ENCODE measurements at places on chromosomes 5 and 9.

DNA sequence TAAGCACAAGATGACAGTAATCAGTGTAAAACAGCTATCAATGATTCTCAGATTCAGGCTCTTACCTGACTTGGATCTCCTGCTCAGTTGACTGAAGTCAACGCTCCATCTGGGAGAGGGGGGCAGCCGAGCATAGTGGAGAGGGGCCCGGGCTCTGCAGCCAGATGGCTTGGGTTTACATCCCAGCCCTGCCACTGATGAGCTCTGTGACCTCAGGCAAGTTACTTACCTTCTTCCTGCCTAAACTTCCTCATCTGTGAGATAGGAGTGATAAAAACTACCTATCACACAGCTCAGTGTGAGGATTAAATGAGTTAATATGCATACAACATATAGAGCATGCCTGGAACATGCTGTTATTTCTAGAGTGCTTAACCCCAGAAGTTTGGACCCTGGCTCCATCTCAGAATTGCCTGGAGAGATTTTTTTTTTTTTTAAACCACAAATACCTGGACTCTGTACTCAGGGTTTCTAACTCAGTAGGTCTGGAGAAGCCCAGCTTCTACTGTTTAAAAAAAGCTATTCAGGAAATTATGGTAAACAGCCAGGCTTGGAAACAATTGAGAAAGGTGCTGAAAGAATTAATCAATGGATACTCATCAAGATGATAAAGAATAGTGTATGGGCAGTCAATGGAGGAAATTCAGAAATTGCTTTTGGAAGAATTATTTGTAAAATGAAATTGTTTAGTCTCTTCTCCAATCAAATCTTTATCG, 72.2 kb downstream of the ANKRD55 start:
- DNase-seq = no peak

GRCh38 chr5:157571357-157571827, 4.2 kb downstream of the ADAM19 start:
- peak; percentile 37 for DNase-seq

- DNase-seq = no peak
These were observed 282.1 kb downstream of the NFIB start for GRCh38 chr9:14031810-14032209.

DNA sequence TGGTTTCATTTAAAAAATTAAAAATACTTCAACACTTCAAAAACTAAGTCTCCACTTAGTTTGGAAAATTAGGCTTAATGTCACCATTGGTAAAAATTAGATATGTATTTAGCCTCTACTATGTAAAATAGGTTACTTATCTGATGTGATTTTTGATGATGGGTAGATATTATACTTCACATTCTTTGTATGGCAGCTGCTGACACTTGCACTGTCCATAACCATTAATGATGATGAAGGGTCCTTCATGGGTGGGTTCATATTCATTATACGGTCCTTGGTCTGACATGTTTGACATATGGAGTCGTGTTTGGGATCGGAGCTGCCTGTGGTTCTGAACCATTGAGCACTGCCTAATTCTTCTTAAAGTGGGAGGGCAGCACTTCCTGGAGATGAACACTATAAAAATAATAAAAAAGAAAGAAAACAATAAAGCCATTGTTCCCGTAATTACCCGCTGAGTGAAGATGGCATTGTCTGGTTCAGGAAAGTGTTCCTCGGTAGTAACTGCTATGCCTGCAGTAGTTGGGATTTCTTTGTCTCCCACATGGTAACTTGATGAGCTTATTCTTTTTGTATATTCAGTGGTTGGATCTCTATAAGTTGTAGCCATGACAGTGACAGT, 2.2 kb downstream of the LRRTM2 start:
- DNase-seq = no peak

DNA sequence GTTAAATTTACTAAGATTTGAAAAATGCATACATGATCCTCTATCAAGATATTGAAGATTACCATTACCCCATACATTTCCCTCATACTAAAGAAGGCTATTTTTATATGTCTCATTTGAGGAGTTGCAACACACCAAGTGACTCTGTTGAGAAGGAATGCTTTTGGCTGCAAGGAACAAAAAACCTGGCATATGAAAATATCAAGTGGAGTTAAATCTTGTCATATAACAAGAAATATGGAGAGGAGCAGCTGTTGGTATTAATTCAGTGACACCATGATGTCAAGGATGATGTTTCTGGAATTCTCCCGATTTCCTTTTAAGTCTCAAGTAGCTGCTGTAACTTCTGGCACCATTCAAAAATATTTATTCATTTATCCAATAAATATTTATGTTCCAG, 193.8 kb downstream of the CSNK1G3 start:
- DNase-seq = no peak

DNA sequence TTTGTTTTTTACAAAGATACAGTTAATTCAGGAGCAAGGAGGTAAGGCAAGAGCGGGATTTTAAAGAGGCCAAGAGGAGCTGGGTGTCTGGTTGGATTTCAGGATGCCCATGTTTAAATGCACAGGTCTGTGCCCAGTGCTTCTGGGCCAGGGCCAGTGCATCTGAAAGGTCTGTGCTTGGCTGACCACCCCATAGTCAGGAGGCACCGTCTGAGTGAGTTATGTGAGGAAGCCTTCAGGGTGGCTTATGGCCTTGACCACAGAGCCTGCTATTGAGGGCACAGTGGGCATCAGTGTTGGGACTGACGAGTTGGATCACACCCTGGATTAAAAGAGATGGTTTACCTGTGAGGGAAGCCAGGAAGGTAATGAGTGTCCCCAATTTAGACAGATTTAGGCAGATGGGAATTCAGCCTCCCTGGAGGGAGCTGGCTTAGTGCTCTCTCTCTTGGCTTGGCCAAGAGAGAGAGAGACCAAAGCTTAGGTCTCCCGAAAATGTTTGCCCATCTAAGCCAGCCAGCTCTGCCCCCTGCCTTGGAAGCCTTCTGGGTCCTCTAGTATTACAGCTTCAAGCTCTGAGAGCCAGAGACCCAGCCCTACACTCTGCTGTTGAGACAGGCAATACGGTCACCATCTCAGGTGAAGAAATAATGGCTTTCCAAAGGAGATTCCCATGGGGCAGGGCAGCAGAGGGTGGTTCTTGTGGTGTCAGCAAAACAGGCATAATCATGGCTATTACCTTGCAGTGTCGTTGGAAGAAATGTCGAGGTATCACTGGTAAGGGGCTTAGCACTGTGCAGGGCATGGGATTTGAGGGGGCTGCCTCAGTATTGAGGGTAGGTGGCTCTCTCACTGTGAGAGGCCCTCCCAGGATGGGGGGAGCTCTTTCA, 68.6 kb downstream of the RGS3 start:
- no peak for DNase-seq

DNA sequence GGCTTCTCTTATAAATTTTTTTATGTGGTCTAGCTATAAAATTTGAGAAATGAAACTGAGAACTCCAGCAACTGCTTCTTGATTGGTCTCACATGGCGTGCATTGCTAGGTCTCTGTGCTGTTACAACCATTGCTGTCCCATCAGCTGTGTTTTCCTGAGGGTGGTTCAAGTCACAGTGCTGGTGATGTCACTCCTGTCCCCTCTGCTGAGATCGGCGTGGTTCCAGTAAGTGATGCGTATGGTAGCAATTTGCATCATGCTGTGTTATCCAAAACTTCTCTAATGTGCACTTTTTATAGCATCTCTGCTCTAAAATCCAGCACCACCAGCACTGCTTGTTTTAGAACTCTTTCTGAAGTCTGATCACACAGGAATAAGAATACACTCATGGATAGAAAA, 112.6 kb upstream of the ZNF608 start:
- DNase-seq = no peak

DNA sequence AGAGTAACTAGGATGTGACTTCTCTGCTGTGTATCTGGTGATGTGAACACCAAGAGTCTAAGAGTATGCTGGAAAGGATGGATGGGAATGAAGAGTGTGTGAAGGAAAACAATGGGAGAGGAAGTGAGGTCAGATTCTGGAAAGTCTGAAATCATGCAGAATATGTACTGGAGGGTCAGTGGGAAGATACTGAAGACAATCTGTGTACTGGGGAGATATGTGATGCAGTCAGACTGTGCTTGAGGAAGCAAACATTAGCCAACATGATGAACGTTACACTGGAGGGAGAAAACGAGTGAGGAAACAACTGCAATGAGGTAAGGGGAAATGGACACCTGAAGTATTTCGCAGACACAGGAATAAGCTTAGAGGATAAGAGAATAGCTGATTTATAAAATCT, 105.7 kb downstream of the NR3C1 start:
- DNase-seq = no peak

DNA sequence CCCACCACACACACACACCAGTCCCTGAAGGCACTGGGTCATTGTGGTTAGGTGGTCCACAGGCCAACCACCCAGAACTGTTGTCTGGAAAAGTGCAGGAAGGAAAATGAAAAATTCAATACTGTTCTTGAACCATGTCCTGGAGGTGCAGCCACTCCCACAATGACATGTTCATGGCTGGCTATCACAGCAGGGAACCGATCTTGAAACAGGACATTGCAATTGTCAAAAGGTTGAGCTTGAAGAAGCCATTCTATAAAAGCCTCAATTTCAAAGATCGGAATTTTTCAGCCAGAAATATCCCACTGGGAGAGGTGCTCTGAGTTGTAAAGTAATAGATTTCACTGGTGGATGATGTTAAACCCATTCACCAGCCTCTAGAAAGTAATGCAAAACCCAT, 218.2 kb downstream of the GNA14 start:
- DNase-seq = no peak

DNA sequence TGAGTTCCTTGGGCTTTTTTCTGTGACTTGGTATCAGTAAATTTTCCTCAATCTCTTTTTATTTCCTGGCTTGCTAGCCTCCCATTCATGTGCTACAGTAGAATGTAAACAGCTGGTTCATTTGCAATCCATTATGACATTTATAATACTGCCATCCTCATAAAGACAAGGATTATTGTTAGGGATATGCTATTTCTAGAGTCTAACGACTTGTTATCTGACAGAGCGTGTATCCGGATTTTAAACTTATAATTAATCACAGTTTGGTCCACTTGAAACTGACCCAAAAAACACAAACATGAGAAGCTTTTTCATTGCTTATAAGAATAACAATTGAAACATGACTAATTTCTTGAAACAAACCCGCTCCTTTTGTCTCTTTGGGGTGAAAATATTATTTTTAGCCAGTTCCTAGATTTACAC, 585.8 kb downstream of the TLE4 start:
- no peak for DNase-seq

GRCh38 chr9:108443741-108444140, 412.0 kb downstream of the ACTL7B start:
- no peak for DNase-seq

GRCh38 chr5:104913841-104914281, 1351.3 kb upstream of the NUDT12 start:
- no peak for DNase-seq

DNA sequence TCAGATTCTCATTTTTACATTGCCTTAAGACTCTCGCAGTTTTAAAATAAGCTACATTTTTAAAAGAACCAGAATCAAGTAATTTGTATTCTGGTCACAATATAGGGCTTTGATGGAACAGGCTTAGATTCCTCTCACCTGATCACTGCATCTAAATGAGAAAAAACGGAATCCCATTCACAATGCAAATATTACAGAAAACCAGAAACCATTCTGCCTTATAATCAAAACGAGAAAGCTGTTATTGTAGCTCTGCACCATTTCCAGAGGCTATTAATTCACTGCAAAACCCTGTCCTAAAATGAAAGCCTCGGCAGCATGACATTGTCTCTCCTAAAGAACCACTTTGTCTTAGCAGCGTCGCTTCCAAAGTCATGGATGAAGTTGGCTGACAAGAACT, 116.1 kb upstream of the ZNF366 start:
- DNase-seq = no peak

DNA sequence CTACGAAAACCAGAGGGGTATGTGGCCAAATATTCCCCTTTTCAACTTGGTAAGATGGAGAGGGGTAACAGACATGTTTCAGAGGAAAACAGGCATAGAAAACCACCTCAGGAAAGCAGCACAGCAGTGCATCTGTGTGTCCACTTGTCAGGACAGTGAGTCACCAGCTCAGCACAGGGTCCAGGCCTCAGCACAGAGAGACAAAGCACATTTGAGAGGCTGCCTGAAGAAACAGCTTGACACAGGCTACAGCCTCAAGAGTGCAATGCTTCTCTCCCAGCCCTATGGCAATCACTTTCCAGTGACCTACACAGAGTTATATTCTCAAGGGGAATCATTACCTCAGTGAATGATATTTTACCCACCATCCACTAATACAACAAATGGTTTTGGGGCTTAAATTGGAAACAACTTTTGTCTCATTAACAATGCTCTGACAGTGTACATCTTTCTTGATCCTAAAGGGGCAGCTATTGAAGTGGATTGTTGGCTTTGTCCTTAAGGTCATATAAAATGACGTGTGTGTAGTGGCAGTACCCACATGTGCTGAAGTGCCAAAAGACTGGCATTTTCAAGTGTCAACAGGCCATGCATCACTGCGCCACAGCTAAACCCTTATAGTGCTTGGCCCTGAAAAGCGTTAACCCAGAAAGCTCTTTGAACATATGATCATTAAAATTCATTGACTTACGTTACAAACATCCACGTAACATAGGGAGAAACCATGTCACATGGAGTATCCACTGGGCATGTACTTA, 46.4 kb downstream of the ERMP1 start:
- DNase-seq = no peak

DNA sequence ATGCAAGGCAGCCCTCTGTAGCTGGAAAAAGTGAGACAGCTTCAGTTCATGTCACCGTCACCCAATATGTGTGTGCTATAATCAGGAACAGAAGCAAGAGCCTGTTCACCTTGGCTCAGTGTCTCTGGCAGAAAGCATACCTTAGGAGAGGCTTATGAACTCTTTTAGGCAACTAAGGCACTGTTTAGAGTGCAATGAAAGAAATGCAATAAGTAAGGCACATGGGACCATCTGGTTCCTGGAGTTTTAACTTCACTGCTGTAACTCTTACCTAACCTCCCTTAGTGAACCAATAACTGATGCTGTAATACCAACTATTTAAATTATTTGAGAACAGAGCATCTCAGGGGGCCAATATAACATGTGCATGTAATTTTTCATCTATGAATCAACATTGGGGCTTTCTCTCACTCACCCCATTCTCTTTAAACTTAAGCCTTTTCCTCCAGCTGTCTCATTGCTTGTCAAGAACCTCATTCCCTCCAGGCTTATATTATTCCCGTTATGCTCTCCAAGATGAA, 32.4 kb downstream of the C9 start:
- no peak for DNase-seq

Data from GM12891 (cell line).